ENCODE measurements at places on chromosomes 13 and 19.

- DNase-seq = no peak
Measured at GRCh38 chr19:44960906-44961728, 5.9 kb downstream of the CLPTM1 start.

GRCh38 chr19:35462476-35462953 is 14.5 kb downstream of the FFAR2 start:
- DNase-seq = peak; percentile 81

DNA sequence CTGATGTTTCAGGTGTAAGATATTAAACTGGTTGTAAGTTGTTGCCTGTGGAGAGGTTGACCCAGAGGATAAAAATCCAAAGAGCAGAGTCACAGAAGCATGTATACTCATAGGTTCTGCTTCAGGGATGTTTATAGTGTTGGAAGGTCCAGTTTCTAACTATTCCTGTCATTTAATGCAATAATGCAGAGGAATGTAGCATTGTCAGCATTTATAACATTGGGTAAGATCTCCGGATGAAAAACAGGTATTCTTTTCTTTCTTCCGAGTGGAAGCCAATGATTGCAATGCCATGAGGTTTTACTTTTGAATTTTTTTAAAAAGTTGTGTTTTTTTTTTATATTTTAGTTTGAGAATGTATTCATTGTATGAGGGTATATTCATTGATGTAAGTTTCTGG is 771.0 kb downstream of the PCDH9 start:
- DNase-seq = no peak

DNA sequence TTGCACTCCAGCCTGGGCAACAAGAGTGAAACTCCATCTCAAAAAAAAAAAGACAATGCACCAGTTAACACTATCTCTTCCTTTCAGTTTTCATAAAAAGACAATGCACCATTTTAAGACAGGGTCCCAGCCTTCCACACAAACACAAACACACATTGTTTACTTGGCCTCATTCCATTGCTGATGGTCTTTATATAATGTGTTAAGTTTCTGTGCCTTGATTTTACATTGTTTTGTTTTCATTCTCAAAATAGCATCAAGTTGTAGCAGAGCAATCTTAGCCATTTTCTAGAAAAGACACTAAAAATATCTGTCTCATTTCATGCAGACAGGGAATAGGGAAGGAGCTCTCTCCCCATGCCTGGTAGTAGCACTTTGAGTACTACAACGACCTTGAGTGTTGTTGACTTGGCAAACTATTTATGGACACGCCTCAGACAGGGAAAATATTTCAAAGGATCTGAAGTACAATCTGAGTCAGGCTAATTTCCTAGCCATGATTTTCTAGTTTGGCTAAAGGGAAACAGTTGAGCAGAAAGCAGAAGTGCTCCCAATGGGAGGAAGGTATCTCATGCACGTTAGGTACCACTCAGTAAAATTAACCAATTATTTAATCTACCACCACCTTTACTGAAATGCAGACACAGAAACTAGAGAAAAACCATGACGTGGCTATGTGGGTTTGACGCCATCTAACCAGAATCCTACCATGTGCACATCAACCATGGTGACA is 120.6 kb downstream of the ABCC4 start:
- no peak for DNase-seq

GRCh38 chr13:108702171-108702570 is 72.8 kb downstream of the MYO16 start:
- DNase-seq = no peak

- DNase-seq = no peak
Measured at GRCh38 chr13:49560270-49561061, 24.9 kb downstream of the RCBTB1 start.

- DNase-seq = no peak
Measured at GRCh38 chr19:38011426-38011825, 104.4 kb downstream of the SIPA1L3 start.

GRCh38 chr13:51156648-51157047 is 45.6 kb upstream of the C13orf42 start:
- DNase-seq = no peak

GRCh38 chr19:39924952-39925351 is 9.5 kb downstream of the FCGBP start:
- DNase-seq = no peak

DNA sequence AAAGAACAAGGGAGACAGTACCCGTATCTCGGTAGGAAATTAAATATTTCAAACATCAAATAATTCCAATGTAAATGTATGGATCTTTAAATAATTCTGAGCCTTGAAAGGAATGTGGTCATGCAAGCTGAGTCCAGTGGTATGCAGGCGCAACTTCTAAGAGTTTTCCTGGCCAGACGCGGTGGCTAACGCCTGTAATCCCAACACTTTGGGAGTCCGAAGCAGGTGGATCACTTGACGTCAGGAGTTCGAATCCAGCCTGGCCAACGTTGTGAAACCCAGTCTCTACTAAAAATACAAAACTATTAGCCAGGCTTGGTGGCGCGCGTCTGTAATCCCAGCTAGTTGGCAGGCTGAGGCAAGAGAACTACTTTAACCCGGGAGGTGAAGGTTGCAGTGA is 1.1 kb upstream of the ZNF845 start:
- DNase-seq = no peak

DNA sequence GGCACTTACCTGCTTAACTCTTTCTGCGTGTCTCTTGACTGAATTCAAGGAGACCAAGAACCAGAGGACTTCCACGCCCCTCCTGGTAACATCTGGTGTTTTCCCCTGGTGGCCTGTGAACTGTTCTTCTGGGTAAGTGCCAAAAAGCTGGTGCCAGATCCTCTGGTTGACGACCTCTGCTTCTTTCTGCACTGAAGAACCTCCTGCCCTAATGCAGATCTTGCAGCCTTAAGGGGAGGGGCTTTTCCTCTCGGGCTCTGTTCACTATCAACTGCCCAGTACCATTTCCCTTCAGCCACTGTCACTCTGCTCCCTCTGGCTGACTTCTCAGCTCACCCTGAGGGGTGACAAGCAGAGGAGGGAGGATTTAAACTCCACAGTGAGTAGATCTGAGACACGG is 6.1 kb upstream of the ERVV-1 start:
- DNase-seq = no peak

- no peak for DNase-seq
Measured at GRCh38 chr19:19911150-19911549, 10.4 kb downstream of the ZNF93 start.

- no peak for DNase-seq
Measured at GRCh38 chr19:1883784-1884183, 1.5 kb downstream of the ABHD17A start.

DNA sequence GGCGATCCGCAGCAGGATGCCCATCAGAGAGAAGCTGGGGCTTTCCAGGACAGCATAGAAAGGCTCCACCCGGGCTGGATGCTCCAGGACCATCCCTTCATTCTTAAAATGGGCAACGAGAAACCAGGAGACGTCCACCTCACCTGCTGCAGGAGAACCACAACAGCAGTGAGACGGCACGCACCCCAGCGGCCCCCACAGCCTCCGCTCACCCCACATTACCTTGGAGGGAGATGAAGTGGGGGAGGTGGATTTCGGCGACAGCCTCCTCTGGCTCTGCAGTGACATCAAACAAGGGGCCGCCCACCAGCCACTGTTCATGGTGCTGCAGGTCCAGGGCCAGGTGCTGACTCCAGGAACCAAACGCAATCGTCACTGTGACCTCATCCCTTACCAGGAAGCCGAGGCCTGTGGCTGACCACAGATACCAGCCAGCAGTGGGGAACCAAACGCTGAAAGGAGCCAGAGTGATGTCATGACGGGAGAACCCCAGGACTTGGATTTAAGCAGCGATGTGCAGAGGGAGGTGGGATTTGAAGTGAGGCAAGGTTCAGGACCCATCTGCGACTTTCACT is 25.1 kb downstream of the CARD8 start:
- no peak for DNase-seq

DNA sequence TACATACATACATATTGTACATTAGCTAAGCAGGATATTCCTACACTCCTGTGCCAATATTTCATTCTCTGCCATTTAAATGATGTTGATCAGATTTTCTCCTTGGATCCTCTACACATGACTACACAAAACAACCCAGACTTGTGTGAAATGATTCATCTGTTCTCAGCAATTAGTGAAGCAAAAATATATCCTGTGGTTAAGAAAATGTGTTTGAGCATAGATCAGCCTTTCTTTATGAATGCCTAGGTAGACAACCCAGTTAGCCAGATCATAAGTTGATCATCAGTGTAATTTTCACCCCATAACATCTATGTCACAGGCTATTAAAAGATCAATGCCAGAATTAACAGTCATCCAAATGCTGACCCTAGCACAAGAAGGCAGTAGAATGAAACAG is 275.2 kb upstream of the EDNRB start:
- no peak for DNase-seq

- no peak for DNase-seq
Measured at GRCh38 chr13:67147342-67148133, 82.6 kb downstream of the PCDH9 start.

DNA sequence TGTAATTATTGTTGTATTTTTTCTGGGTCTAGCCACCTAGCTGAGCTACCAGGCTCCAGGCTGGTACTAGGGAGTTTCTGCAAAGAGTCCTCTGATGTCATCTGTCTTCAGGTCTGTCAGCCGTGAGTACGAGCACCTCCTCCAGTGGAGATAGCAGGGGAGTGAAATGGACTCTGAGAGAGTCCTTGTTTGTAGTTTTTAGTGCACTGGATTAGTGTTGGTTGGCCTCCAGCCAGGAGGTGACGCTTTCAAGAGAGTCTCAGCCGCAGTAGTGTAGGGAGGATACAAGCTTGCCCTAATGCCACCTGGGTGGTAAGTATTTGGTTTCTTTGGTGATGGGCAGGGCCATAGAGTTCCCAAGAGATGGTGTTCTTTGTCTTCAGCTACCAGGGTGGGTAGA is 384.8 kb downstream of the SLC7A1 start:
- no peak for DNase-seq

- DNase-seq = no peak
Measured at GRCh38 chr13:110499621-110500281, 61.8 kb downstream of the RAB20 start.

DNA sequence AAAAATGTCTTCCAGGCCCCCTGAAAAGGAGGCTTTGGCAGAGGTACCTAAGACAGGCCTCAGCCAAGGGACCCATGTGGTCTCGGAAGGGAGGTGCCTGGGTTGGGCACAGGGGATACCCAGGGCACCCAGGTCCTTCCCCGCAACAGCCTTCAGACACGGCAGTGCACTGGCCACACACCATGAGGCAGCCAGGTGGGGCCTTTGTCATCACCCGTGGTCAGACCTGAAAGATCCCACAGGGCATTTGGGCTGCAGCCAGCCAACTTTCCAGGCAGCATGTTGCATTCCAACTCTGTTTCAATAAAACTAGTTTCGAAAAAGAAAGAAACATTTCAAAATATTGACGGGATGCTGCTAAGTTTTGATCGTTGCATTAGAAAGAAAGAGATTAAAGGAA is 4.7 kb upstream of the TUBGCP3 start:
- no peak for DNase-seq

- DNase-seq = no peak
Measured at GRCh38 chr19:16604615-16605014, 23.4 kb downstream of the MED26 start.

DNA sequence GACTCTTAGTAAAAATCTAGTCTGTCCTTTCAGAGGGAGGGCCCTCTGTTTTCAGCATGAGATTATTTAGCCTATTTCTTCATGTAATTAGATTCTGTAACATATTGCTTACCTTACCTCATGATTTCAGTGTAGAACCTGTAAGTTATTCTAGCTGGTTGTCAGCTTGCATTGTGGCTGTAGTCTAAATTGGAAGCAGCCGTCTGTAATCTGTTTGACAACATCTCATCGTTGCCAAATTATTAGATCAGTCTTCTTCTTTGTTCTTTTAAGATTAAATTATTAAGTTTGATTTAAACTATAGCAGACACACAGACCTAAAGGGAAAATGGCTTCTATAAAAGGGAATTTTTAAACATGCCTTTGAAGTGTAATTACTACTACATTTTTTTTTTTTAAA is 34.8 kb downstream of the SLAIN1 start:
- DNase-seq = no peak

DNA sequence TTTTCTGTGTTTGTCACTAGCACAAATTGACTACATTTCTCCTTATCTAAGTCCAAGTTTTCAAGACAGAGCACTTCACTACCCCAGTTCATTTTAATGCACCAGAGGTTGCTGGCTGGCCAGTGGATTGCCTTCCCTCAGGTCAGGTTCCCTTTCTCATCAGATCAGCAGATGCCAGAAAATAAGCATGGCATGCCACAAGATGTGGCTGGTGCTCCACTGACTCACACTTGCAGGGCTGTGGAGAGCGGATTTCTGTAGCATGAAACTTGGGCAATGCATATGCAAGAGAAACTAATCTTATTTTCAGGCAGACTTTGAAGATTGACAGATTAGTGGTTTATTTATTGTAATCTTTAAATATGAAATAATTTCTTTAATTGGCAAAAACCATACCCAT is 79.5 kb downstream of the RUBCNL start:
- DNase-seq = no peak

DNA sequence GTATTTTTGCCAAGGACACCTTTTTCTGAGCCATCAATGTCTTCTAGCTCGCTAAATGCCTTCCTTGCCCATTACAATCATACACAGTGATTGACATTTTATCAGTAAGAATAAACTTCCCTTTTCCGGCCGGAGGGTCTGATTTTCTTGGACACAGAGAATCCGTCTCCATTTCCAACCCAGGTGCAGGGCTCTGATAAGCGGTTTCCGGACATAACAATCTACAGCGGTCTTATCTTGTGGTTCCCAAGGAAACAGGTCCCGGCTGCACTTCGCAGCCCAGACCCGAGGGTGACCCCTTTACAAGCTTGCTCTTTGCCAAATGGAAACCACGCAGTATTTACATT is 5.1 kb upstream of the ZNF77 start:
- no peak for DNase-seq
